Muscle of leg (tissue), 16 donors: ENCODE measurements at places on chromosomes 1 and 21. TPM values are rescaled to one million over a fixed set of nuclear protein-coding genes. Genes with fewer than 3 reads are reported as not detected.
A peak's percentile ranks its signal among the peaks of the same experiment; 100 is the strongest.

DNA sequence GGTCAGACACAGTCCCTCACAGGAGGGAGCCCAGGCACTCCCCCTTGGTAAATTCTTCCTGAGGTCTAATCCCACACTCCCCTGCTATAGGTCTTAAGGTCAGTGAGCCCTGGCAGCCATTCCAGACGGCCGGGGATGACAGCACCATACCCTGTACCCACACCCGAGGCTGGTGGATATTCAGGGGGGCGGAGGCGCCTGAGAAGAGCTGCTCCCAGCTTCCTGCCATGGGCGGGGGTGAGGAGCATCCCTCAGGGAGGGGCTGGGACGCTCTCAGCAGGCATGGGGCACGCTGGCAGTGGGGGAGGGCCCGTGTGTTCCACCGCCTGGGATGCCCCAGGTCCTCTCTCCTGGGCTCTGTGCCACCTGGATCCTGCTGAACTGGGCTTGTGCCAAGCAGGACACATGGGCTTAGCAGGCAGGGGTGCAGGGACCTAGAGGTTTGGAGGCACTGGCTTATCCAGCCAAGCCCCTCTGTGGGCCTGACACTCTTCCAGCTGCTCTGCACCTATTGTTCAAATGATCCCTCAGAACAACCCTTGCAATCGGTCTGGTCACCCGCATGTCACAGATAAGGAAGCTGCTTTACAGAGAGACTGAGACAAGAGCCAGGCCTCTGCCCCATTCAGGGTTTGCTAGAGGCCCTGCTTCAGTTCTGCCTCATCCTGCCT is 5.7 kb upstream of the ADGRB2 start:
- no peak for DNase-seq

DNA sequence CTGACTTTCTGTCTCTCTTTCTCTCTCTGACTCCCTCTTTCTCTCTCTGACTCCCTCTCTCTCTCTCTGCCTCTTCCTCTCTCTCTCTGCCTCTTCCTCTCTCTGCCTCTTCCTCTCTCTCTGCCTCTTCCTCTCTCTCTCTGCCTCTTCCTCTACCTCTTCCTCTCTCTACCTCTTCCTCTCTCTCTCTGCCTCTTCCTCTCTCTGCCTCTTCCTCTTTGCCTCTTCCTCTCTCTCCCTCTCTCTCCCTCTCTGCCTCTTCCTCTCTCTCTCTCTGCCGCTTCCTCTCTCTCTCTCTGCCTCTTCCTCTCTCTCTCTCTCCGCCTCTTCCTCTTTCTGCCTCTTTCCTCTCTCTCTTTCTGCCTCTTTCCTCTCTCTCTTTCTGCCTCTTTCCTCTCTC is 18.6 kb upstream of the ANKRD45 start:
- no peak for DNase-seq

GRCh38 chr1:206690516-206690915 is 5.8 kb downstream of the MAPKAPK2 start:
- no peak for DNase-seq

DNA sequence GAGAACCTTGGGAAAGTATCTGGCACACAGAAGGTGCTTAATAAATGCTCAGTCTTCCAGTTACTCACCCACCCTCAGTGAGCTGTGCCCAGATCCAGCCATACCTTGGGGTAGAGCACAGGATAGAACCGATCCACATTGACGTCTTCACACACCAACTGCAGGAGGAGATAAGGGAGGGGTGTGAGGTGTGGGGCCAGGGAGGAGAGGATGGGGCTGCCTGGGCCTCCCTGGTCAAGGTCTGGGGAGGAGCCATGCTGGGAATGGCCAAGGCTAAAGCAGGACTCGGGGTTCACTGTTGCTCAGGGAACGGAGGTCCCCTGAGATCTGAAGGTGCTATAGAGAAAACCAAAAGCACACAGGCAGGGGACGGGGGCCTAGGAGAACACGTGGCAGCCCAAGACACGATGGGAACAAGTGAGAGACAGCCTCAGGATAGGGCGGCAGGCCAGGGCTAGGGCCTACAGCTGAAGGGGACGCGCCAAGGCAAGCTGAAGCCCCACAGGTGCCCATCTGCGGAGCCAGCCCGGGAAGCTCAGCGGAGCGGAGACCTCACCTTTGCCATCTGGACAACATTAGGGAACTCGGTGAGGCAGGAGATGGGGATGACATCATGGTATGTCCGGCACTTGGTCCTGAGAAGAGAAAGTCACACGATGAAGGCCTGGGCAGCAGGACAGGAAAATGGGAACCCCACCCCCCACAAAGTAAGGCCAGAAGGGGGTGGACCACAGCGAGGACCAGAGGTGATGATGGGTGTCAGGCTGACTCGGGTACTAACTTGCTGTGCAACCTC is 55.9 kb downstream of the RAP1GAP start:
- no peak for DNase-seq

DNA sequence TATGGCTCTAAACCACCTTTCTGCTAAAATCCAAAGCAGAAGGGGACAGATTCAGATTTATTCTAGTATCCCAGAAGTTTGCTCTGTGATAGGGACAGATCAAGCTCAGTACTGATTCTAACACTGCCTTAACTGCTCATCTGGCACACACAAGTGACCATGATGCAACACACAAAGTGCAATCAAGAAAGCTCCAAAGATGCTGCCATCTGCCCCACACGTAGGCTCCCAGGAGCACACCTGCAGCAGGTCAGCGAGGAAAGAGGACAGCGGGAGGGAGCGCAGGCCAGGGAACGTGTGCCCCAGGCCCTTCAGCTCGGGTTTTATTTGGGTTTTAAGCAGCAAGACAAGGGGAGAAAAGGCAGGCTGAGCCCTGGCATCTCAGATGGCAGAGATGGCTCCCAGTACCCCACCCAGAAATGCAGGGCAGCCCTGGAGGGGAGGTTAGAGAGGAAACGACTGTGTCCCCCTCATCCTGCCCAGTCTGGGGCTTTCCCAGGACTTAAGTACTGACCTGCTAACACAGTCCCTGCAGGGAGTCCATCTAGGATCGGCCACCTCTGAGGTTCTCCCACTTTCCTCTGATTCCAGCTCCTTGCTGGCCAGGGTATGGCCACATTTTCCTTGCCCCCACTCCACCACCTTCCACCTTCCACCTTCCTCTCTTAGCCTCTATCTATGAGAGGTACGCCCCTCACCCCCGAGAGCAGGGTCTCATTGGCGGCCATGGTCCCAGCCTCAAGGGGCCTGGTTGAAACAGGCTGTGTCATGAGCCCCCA is 1.2 kb downstream of the TRIM11 start:
- no peak for DNase-seq

DNA sequence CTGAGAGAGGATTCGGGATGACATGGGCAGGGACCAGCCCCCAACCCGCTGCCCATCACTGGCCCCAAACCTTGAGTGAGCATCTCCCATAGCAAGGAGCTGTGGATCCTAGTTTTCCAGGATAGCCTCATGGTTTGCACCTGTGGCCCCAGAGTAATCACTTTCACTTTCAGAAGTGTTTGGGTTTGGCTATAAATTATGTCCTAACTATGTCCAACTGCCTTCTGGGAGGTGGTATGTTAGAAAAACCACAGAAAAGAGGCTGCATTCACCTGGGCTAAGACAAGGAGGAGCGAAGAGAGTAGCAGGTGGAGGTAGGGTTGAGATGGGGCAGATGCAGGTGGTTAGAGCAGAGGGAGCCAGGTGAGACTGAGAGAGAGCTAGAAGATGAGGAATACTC is 19.4 kb upstream of the CLIC6 start:
- DNase-seq, result no peak

- no peak for DNase-seq
Measured at GRCh38 chr21:44914176-44914874, 6.4 kb downstream of the ITGB2 start.

DNA sequence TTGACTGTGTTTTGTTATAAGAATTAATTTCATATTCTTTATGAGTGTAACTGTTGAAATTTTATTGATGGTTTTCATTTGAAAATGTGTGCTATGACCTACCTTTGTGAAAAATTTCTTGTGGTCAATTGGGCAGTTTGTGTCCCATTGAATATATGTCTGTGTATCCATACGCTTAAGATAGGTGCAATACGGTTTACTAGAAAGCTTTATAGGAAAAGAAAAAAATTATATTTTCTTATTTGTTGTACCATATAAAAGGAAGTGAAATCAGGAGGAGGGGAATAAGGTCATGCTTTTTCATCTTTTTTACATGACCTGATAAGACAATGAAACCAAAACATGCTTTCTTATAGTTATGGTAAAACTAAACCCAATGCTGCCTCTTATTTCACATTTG is 807.7 kb downstream of the USP25 start:
- peak; percentile 38 for DNase-seq

DNA sequence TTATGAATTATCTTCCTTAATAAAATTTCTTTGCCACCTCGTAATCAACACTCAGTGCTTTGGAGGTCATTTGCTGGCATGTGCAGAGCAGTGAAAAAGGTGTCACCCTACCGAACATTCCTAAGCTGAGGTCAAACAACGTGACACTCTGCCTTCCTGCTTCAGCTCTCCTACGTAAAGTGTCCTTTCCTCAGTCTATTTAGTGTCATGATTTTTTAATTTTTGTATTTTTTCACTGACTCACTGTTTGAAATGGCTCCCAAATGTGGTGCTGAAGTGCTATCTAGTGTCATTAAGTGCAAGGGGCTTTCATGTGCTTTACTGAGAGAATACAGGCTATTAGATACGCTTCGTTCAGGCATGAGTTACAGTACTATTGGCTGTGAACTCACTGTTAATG is 37.0 kb upstream of the ITPKB start:
- no peak for DNase-seq

- DNase-seq, result no peak
Measured at GRCh38 chr1:244436336-244437085, 15.2 kb downstream of the ADSS2 start.

DNA sequence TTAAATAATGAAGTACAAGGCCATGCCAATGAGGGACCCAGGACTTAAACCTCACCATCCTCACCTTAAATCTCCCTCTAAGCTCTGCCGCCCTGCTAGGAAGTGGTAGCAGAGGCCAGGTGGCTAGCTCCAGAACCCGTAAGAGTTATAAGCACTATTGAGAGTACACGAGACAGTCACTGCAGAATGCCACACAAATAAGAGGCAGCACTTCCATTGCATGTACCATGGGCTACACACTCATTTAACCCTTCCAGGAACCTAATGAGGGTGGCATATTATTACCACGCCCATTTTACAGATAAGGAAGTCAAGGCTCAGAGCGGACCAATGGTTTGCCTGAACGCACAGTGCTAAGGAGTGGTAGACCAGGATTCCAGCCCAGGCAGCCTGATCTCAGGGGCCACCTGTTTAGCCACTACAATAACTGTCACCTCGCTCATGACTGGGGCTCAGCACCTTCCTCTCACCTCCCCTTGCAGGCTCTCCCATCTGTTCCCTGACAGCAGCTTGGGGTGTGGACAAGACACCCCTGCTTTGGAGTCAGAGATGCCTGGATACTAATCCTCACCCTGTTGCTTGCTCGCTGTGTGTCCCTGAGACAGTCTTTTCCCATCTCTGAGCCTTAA is 54.8 kb upstream of the ID3 start:
- DNase-seq, result no peak

DNA sequence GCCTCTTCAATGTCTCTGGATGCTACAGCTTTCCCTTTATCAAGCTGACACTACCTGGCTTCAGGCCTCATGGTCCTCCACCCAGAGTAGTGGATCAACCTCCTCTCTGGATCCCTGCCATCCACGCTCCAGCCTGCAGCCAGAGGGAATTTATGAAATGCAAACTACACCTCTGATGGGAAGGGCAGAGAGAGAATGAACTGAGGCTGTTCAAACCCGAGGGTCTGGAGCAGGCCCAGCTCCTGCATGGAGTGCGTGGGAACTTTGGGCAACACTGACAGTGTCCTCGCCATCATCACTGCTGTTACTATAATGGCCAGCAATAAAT is 157.8 kb downstream of the TRABD2B start:
- DNase-seq, result no peak

DNA sequence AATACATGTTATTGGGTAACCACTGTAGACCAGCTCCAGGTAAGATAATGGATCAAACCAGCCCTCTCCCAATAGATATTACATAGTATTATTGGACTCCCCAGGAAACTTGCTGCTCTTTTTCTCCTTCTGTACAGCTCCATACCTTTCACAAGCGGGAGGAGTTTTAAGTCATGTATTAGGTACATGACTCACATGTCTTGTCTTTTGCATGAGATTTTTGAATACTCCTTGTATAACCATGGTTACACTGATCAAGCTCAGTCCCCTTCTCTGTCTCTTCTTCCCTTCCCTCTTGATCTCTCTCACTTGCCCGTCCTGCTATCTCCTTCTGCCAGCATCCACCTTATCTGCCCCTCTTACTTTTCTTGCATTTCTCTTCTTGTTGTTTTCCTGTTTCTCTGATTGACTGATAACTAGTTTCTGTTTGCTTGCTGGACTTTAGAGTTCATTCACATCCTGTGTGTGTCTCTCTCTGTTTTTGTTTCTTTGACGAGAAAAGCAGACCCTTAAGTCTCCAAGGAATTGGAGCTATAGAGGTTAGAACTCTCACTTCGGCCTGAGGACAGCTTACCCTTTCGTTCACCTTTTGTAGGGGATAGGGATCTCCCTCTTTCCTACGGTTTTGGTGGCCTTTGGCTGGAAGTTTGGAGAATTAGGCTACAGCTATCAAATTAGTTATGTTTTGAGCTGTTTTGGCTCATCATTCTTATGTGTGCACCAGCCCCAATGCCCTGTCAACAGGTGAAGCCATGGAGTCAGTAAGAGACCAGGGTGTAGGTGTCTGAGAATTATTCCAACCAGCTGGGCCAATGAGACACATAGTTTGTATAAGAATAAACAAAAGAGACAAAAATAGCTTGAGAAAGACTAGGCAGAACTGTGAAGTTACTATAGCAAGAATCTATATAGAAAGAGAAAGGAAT is 49.0 kb upstream of the ASB17 start:
- DNase-seq, result no peak

GRCh38 chr1:174837386-174837785 is 162.4 kb upstream of the CACYBP start:
- no peak for DNase-seq

DNA sequence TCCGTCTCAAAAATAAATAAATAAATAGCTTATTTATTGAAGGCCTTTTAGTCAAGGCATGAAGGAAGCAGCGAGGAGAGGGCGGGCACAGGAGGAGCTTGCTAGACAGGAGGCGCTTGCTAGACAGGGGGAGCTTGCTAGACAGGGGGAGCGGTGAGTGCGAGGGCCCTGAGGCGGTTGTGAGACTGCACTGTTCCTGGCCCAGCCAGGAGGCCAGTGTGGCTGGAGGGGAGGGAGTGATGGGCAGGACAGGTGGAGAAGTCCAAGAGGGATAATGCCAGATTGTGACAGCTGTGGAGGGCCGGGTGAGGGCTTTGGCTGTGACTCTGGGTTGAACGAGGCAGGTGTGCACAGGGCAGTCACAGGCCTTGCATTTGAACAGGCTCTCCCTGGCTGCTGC is 18.2 kb downstream of the KIF17 start:
- DNase-seq, result peak; percentile 83

E2F2 gene
- total RNA-seq, result 3.5 TPM

ATP1A4 gene
- 0.44 TPM for total RNA-seq

VCAM1 gene
- 18.4 TPM for total RNA-seq

PRAMEF12 gene
- total RNA-seq, result not detected

LCE2C gene
- total RNA-seq, result not detected

NID1 gene
- total RNA-seq, result 92.3 TPM

RABGAP1L gene
- 27.2 TPM for total RNA-seq

GJA5 gene
- total RNA-seq, result 12.9 TPM

TLR5 gene
- 3.8 TPM for total RNA-seq

PLXNA2 gene
- 17.8 TPM for total RNA-seq

CSMD2 gene
- 0.27 TPM for total RNA-seq
